ENCODE measurements at places on chromosomes 6 and 20.
A peak's percentile ranks its signal among the peaks of the same experiment; 100 is the strongest.

DNA sequence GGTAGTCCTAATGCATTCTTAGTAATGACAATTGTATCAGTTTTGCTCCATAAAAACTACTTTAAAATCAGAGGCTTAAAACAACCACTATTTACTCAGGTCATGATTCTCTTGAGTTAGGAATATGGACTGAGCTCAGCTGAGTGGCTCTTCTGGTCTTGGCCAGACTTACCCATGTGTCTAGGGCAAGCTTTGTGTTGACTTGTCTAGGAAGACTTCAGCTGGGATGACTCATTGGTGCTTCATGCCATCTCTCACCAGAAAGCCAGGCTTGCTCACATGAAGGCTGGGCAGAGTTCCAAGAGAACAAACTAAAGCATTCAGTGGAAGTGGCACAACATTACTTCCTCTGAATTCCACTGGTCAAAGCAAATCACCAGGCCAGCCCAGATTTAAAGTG lies 155.3 kb downstream of the DHX35 start:
- DNase-seq, result no peak

- peak; percentile 57 for DNase-seq
Measured at GRCh38 chr6:129785047-129785755, 75.2 kb upstream of the ARHGAP18 start.

GRCh38 chr6:139903411-139904157 lies 529.1 kb upstream of the CITED2 start:
- DNase-seq, result no peak

DNA sequence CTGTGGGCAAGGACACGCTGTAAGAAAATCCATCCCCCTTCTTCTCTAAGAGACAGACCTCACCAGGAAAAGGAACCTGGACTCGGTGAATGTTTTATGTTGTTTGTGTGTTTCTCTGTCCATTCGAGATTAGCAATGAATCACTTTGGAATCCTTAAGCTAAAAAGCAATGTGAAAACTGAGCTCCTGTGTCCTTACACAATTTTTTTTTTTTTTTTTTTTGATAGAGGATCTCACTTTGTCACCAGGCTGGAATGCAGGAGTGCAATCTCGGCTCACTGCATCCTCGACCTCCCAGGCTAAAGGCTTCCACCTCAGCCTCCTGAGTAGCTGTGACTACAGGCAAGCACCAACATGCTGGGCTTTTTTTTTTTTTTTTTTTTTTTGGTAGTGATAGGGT lies 32.1 kb downstream of the BFSP1 start:
- no peak for DNase-seq

GRCh38 chr20:43975096-43975768 lies 60.6 kb downstream of the TOX2 start:
- DNase-seq, result no peak

DNA sequence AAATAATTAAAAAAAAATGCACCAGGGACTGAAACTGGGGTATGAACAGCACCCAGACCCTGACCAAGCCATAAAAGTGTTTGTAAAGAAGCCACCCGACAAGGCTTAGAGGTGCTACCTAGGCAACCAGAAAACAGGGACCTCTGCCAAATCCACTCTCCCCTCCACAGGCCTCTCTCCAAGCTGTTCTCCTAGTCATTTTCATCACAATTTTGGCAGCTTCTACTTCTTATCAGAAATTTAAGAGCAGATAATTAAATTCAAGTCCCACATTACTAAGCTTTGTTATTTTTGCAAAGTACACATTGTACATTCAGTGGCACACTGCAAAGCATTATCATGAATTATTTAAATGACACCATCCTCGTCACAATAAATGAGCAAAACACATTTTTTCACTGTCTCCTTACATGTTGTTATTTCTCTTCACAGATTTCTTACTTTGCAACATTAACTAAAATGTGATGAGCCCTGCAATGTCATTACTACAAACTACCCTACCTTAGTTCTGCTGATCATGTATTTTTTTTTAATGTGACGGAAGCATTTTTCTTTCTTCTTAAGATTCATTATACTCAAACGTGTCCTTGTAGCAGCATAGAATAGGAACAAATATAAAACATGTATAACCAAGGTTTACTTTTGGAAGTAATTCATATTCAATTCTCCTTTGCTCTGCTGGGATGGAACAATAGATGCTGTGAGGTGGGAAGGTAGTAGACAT lies 38.1 kb downstream of the ECT2L start:
- DNase-seq, result peak; percentile 51

DNA sequence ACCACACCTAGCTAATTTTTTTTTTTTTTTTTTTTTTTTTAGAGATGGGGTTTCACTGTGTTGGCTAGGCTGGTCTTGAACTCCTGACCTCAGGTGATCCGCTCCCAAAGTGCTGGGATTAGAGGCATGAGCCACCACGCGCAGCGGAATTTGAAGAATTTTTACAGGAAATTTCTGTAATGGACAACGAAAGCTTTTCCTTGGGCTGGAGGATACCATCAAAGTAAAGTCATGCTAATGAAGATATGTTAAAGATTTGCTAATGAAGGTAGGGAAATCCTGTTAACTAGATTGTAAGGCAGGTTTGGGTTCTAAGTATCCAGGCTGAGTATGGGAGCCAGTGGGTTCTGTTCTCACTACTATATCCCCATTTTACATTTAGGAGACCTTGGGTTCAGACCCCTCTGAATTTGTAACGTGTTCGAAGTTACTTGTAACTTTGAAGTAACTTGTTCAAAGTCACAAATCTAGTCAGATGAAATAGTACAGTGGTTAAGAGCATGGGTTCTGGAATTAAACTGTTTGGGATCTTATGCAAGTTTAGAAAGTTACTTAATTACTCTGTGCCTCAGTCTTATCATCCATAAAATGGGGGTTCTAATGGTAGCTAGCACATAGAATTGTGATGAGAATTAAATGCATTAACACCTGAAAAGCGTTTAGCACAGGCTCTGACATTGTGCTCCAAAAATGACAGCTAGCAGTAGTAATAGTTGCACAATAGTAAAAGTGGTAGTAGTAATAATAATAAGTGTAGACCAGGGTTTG lies 123.4 kb upstream of the GPR6 start:
- DNase-seq, result no peak

DNA sequence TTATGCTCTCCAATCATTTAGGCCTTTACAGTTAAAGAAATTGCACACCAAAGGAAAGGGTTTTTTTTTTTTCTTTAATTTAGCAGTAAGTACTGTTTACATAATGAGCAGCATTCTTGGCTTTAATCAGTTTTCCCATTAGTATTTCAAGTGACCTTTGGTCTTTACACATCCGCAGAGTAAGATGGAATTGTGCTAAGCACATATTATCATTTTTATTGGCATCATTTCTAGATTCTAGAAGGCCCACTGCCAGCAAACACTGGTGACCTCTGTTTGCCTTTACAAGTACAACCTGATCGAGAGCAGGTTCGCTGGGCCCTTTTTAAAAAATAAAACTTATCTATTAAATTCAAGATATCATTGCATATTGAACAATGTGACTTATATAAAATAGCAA lies 104.3 kb downstream of the ADGRG6 start:
- DNase-seq, result no peak

DNA sequence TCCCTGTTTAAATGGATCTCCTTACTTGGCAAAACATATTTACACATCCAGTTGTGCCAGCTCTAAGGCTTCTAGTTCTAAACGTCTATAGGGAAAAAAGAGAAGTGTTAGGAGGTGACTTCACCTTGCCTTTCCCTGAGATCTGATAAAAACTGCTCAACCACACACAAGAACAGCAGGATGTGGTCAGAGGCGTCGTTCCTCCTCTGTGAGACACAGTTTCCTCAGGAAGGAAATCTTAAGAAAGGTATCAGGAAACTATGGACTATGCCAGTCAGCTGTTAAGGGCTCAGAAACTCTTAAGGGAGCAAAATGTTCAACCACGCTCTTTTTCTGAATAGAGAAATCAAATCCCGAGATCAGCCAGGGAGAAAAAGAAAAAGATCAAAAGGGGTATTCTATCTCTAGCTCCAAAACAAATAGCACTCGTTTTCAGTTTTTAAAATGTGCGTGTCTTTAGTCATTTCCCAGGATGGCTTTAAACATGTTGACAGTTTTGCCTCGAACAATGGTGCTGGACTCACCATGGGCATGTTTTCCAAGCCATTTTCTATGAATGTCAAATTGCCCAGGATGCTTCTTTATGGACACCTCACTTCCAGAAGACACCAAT lies 154.5 kb downstream of the HACE1 start:
- peak; percentile 24 for DNase-seq

- DNase-seq, result no peak
Measured at GRCh38 chr6:28139860-28140543, 1.7 kb upstream of the ZKSCAN8 start.

GRCh38 chr6:117441824-117442264 lies 16.1 kb upstream of the ROS1 start:
- no peak for DNase-seq

- peak; percentile 15 for DNase-seq
Measured at GRCh38 chr20:44942264-44942973, 17.8 kb downstream of the TOMM34 start.

GRCh38 chr6:4323322-4323721 lies 187.9 kb upstream of the ECI2 start:
- no peak for DNase-seq

DNA sequence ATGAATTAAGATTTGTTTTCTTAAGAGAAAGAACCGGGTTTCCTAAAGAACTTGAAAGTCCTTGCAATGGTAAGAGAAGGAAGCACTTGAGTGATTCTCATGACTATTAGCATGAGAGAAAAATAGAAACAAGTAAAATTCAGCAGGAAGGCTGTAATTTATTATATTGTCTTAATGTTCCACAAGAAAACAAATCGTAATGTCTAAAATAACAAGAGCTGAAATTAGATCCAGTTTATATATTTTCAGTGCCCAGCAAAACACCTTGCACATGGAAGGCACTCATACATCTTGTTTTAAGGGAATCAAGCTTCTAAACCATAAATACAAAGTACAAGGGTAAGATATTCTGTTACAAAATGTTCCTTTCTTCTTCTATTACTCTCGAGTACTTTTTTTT lies 229.4 kb upstream of the PLN start:
- DNase-seq, result no peak

- no peak for DNase-seq
Measured at GRCh38 chr6:1581120-1581991, 28.4 kb upstream of the FOXC1 start.

- DNase-seq, result no peak
Measured at GRCh38 chr6:122800906-122801305, 11.8 kb downstream of the SMPDL3A start.

DNA sequence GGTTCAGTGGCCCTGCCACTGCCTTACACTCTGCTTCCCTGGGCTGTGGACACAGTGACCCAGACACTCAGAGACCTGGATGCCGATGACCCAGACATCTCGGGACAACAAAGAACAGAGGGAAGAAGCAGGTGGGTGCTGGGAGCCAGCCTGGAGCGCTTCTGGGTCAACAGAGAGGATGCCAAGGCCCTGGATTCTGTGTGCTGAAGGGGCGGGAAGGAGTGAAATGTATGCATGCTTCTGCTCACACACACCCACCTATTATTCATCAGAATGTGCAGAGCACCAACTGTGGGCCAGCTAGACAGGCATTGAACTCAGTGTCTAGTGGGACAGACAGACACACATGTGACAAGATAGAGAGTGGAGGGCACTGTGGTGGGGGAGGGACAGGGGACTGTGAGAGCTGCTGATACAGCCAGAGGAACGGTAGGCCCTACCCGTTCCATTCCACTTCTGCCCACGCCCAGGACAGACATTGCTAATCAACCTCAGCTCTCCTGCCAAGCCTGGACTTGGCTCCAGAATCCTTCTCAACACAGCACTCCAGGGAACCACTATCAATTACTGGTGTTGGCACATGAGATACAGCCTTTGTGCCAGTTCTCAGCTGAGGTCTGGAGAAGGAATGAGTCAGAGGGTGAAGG lies 20.2 kb downstream of the KCNK15 start:
- DNase-seq, result no peak

DNA sequence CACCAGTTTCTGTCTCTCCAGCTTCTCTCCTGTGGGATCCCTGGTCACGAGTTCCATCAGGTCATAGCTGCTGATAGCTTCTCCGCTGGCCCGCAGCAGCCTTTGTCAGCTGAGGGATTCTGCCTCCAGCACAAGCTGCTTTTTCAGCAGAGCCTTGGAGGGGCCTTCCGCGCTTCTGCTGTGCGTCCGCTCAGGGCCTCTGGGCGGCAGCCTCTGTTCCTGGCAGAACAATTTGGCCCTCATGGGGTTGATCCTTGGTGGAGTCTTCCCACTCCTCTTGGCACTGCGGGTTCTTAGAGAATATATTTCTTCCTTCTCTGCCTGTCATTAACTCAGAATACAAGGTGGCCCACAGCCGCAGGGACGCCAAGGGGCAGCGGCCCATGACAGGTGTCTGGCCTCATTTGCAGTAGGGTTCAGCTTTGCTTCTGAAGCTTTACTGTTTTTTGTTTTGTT lies 158.8 kb downstream of the DTNBP1 start:
- no peak for DNase-seq

- DNase-seq, result no peak
Measured at GRCh38 chr20:24987873-24988835, 4.4 kb downstream of the APMAP start.

DNA sequence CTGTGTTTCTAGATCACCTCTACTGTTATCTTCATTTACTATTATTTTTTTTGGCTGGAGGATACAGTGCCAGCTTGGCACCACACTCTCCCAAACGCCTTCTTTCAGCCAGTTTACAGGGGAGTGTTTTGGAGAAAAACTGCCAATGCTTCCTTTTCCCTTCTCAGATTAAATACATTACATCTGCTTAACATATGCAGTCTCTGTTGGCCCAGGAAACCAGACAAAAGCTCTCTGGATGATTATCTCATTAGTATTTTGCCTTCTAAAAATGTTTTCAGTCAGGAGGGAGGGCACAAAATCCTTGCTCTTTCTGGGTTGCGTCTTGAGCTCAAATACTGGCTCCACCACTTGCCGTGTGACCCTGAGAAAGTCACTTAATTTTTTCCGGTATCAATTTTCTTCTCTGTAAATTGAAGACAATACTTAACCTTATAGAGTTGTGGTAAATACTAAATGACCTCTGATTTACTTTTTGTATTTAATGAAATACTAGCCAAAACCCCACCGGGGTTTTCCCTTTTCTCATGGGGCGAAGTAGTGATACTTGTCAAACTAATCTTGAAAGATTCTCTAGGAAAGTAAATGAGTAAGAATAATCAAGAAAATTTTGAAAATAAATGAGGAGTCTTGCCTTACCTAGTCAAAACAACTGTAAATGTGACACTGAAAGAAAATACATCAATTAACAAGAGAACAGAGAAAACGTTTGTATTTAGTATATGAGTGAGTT lies 146.2 kb downstream of the MMS22L start:
- DNase-seq, result peak; percentile 23
